ENCODE measurements at places on chromosomes 2 and 18. TPM values are rescaled to one million over a fixed set of nuclear protein-coding genes. Genes with fewer than 3 reads are reported as not detected.

DNA sequence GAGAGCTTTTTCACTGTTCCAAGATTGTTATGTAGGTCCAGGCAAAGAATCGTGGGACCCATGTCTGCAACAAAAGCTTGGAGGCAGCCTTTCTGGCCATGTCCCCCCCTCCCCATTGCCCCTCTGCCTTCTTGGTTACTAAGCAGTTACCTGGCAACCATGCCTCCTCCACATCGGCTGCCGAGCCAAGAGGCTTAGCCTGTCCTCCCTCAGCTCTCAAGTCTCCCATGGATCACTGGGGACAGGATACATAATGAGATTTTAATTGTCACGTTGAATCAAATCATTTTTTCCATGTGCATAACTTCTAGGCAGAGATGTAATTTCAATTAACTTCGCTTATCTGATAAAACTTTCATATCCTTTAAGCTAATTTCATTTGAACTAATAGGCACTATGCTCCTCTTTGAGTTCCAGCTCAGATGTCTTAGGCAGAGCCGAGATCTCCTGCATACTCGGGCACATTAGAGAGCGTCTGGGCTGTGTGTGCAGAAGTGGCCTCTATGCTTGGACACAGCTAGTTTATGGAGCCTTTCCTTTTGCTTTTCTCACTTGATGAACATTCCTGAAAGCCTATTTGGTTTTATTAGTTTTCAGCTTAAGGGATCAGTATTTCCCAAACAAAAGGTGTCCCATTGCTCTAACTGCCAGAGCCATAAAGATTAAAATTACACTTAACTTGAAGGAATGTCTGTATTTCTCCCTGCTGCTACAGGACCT is 80.7 kb downstream of the LYPD1 start:
- DNase-seq, result no peak

Gene GALR1
- total RNA-seq, result under 0.01 TPM

GRCh38 chr2:241560883-241561474 is 2.4 kb downstream of the BOK start:
- DNase-seq, result no peak

GRCh38 chr18:40878371-40878770 is 1076.7 kb upstream of the PIK3C3 start:
- no peak for DNase-seq

DNA sequence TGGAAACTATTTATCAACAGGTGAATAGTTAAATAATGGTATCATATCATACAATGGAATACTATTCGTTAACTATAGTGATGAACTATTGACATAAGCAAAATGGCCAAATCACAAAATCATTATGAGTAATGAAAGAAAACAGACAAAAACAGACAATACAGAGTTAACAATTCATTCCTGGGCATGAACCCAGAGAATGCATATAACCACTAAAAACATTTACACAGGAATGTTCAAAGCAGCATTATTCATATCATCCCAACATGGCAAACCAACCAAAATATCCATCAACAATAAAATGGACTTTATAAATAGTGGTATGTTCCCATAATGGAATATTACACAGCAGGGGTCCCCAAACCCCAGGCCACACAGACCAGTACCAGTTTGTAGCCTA is 131.2 kb upstream of the CYP1B1 start:
- no peak for DNase-seq

- DNase-seq, result no peak
These were observed 50.7 kb upstream of the HNRNPA3 start for GRCh38 chr2:177161741-177162460.

DNA sequence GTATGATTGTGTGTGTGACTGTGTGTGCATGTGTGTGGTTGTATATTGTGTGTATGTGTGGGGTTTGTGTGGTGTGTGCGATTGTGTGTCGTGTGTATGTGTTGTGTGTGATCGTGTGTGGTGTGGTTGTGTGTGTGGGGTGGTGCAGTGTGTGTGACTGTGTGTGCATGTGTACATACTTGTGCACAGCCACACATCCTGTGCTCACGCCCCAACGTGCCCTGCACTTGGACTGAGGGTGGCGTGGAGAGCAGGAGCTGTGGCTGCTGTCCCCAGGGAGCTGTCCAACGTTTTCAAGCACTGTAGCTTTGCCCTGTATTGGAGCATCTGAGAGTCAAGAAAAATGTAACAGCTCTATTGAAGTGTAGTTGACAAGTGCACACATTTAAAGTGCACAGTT is 243.2 kb upstream of the HDAC4 start:
- no peak for DNase-seq

GRCh38 chr2:73072129-73072395 is 550 bp upstream of the SFXN5 start:
- DNase-seq, result peak; percentile 43
